Activated T-helper 1 cell treated with Interleukin-2 at 50 U/mL for 16 hours (primary cell): ENCODE measurements at places on chromosomes 3 and 15.

GRCh38 chr3:116512281-116512680 lies 67.0 kb upstream of the LSAMP start:
- no peak for DNase-seq

- DNase-seq: no peak
These were observed 198.6 kb upstream of the IL12A start for GRCh38 chr3:159789742-159790635.

- DNase-seq: no peak
These were observed 191.6 kb upstream of the STT3B start for GRCh38 chr3:31341130-31341529.

DNA sequence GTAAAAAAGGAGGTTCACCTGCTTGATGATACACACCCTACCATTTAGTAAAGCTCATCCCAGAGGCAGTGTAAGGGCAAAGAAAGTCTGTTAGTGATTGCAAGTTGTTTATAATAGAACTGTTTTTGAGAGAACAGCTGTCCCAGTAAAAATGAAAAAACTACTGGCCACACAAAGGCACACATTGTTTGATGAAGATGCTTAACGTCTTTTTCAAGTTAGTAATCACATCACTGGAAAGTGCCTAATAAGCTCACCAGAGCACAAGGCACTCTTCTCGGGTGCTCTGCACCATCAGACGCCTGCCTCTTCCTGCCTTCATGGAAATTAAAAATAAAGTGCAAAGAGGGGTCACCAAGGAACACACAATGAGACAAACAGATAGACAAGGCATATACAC lies 186.9 kb downstream of the PDZRN3 start:
- no peak for DNase-seq

- no peak for DNase-seq
These were observed 281.9 kb downstream of the TLE3 start for GRCh38 chr15:69815793-69816192.

DNA sequence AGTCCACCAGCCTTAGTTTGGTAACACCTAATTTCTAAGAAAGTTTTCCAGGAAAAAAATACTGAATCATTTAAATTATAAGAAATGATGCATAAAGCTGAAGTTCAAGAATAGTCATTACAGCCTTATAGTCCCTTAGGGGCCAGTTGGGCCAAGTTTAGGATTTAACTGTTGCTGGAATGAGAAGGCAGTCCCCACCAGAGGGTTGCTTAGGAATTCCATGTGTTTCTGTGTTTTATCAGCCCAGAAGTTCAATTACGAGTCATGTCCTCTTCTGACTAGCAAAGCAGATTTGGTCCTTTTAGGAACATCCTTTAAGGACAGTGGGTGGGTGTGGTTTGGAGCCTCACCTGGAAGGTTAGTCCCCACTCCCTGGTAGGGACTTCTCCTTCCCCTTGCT lies 57.0 kb upstream of the NR2E3 start:
- no peak for DNase-seq

- DNase-seq: no peak
These were observed 18.5 kb downstream of the MGA start for GRCh38 chr15:41678742-41679141.

DNA sequence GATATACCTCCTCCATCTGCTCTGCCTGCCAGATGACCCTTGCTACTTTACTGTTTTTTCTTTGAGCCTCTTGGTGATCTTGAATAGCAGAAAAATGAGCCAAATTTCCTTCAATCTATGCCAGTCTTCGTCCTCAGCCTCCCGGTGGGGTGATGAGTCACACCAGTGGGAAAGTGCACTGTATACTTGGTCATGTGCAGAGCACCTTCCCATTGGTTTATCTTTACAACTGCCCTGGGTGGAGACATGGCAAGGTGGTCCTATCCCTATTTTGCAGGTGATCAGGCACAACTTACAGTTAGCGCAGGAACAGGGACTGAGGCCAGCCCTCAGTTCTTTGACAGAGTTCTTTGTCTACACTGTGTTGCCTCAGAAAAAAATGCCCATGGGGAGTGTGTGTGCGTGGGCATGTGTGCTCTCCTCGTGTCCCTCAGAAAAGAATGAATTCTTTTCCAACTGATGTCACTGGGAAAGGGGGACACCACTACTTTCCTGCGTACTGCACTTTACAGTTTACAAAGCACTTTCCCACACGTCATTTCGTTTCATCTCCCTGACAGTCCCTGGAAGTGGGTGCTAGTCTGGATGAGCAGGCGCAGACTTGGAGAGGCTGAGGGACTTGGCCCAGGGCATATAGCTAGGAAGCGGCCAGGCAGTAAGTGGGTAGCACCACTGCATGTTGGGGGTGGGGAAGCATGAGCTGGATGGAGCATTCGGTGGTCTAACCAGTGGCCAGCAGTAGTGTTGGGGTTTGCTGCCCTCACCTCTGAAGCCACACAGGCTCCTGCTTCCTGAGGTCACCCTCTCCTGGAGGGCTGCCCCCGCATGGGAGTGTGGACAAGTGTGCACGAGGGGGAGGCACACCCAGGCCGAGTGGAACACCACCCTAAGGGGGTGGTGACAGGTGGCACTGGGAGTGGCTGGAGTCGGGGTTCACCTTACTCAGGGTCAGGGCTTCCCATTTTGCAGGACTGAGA lies 24.1 kb downstream of the SMAD3 start:
- DNase-seq: no peak
